ENCODE measurements at places on chromosomes 7 and 10. TPM values are rescaled to one million over a fixed set of nuclear protein-coding genes. Genes with fewer than 3 reads are reported as not detected.

DNA sequence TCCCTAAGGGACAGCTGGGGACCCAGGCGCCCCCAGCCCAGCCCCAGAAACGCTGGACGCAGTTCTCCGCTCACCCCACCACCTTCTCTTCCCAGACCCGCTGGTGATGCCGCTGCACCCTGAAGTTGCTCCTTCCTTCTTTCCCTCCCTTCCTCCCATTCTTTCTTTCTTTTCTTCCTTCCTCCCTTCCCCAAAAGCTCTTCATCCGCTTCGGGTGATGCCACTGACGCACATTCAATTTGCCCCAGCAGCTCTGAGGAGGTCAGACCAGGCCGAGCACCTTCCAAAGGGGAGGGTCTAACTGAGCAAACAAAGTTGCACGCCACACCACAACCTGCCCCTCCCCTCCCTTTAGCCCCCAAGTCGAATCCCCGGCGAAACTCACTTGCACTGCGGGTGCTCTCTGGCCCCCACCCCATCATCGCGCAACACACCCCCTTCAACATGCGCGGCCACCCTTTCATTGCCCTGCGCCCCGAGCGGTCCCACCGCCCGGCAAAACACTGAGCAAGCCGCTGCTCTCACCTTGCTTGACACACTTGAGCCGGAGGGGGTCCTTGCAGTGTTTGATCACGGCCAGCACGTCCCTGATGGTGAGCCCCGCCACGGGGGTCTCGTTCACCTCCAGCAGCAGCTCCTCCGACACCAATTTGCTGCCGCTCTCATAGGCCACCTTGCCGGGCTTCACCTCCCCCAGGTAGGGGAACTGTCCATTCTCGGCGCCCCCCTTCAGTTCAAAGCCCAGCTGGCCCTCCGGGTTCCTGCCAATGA is 787 bp downstream of the MAGI2 start:
- no peak overlapping the region for H3K27ac ChIP-seq
- H3K4me1 ChIP-seq = peaks cover 7% of the 10 kb centered on the region
- peaks cover 50% of the 10 kb centered on the region for H3K27me3 ChIP-seq

GRCh38 chr10:78381107-78381506 is 347.4 kb downstream of the RPS24 start:
- no peak overlapping the region for H3K4me3 ChIP-seq
- DNase-seq = no peak
- no peaks in the 10 kb centered on the region for H3K4me1 ChIP-seq
- peaks cover 3% of the 10 kb centered on the region for H3K27me3 ChIP-seq

DNA sequence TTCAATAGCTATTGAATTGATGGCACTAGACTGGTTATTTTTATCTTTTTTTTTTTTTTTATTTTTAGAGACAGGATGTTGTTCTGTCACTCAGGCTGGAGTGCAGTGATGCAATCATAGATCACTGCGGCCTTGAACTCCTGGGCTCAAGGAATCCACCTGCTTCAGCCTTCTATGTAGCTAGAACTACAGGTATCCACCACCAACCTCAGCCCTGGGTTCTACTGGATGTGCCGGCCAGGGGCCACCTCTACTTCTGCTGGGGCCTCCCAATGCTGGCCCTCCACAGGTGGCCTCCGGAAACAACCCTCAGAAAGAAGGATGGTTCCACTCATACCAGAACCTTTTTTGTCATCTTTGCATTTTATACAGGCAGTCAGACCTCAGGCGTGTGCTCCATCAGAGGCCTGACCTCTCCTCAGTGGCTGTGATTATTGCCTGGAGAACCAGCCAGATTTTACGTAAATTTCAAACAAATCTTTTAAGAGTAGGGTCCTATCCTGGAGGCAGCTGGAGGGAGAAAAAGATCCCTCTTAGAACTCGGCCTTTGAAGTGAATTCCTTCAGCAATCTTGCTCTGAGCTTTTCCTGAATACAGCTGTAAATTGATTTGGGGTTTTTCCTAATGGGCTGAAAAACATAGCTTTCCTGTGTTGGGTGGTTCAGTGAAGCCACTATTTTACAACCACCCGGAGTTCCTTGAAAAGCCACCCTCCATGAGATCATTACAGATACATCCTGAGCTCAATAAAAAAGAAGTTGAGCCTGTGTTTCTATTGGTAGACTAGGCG is 110.0 kb downstream of the SPAG6 start:
- DNase-seq = peak; percentile 65
- H3K27ac ChIP-seq = no peak overlapping the region
- no peaks in the 10 kb centered on the region for H3K27me3 ChIP-seq
- peaks cover 14% of the 10 kb centered on the region for H3K4me1 ChIP-seq
- no peaks in the 10 kb centered on the region for H3K36me3 ChIP-seq

The TRIM50 gene
- not detected for total RNA-seq

Data from activated CD4-positive, alpha-beta T cell treated with anti-CD3 and anti-CD28 coated beads, Interleukin-2, amount 10 ng/mL, durations not matched to agents 24 days and 14 days (primary cell).